ENCODE measurements at places on chromosomes 6 and 20. TPM values are rescaled to one million over a fixed set of nuclear protein-coding genes. Genes with fewer than 3 reads are reported as not detected.
A peak's percentile ranks its signal among the peaks of the same experiment; 100 is the strongest.

Gene GTSF1L
- not detected for total RNA-seq

Gene PTCRA
- not detected for total RNA-seq

Gene PI16
- not detected for total RNA-seq

Gene TINAG
- not detected for total RNA-seq

Gene ZNF335
- total RNA-seq = 27.0 TPM

Gene TNF
- 92.5 TPM for total RNA-seq

Gene POM121L2
- not detected for total RNA-seq

Gene BMP7
- total RNA-seq = not detected

Gene SESN1
- total RNA-seq = 23.3 TPM

Gene SIRPB1
- total RNA-seq = 0.83 TPM

Gene IL17F
- 0.76 TPM for total RNA-seq

Gene ATP9A
- 0.58 TPM for total RNA-seq

Gene KCNK15
- total RNA-seq = 0.25 TPM

Gene C20orf173
- not detected for total RNA-seq

Gene NKX2-4
- total RNA-seq = not detected

Gene FOXQ1
- total RNA-seq = not detected

Gene ETV7
- total RNA-seq = 0.51 TPM

Gene PREP
- 46.9 TPM for total RNA-seq

Gene C20orf144
- 0.29 TPM for total RNA-seq

Gene FAM83C
- total RNA-seq = not detected

GRCh38 chr20:50510706-50511542 lies 741 bp downstream of the PTPN1 start:
- DNase-seq = peak; percentile 37

DNA sequence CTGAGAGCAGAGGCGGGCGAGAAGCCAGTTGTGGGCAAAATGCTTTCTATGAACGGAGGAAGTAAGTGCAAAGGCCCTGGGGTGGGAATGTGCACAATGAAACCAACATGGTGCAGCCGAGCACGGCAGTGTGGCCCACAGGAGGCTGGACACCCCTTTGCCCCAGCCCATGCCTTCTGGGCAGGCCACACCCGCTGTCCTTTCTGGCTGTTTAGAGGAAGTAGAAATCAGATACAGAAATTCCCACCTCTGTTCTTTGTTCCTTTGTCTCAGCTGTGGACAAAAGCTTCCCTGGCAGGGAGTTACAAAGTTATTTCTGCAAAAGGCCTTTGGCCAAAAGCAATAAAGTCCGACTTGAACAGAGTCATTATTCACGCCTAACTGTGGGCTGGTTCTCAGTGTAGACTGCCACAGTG lies 11.9 kb downstream of the SULF2 start:
- DNase-seq = no peak

- DNase-seq = no peak
Observed at GRCh38 chr6:150580489-150580888, 19.2 kb upstream of the PLEKHG1 start.

DNA sequence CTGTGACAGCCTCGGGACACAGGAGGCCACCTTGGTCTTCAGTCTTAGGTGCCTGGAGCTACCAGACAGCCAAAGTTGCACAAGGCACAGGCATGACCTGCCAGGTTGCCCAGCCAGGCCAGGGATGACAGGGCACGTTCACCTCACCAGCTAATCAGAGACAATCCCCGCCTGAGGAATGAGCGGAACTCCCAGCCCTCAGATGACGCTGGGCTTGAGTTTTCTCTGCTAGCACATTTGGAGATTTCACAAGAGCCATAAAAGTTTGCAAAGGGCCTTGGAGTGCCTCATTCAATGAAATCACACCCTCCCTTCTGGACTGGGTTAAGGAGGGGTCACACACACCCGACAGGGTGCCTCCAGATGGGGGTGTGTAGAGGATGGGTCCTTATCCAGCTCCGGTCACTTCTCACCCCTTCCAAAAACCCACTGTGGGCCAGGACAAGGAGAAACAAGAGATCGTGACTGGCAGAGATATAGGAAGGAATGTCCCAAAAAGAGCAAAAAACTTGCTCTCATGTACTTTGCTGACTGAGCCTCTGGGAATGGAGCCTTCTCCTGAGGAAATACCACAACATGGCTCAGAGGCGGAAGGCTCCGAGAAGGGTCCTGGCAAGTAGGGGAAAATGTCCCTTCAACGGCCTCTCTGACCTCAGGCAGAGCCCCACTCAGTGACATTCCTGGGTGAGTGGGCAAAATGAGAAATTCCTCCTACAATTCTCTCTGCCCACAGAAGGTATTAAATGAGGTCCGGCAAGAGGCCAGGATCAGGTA lies 121.6 kb downstream of the ISM1 start:
- DNase-seq = no peak

DNA sequence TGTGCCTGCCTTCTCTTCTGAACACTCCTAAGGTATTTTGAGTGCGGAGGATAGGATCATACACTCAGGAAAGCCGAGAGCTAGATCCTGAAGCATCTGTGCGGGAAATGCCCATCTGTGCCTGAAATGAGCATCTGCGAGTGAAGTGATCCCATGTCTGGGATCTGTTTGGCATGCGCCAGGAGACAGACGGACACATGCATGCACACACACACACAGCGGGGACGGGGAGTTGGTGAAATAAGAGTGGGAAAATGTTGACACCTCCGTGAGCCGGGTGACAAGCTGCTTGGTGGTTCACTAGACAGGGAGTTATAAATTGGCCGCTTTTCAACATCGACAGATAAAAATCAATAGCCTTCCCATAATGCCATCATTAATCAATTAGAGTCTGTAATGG lies 13.8 kb downstream of the SYNJ2 start:
- DNase-seq = no peak

GRCh38 chr6:63714091-63714490 lies 78.5 kb downstream of the PHF3 start:
- no peak for DNase-seq

DNA sequence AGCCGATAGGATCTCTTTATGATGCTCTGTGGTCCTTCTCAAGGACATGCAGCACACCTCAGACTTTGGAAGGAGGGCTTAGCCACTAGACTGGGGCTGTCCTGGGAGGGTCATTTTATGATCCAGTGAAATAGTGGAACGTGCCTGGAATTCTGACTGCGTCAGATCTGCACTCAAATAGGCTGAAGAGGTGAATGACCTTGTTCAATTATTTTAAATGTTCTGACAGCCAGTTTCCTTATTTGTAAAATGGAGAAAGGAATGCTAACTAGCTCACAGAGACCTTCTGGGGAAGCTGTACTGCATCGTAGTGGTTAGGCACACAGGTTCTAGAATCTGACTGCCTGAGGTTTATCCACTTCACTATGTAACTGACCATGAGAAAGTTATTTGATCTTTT lies 587.5 kb downstream of the MAFB start:
- no peak for DNase-seq

GRCh38 chr6:68718385-68719073 lies 83.4 kb downstream of the ADGRB3 start:
- DNase-seq = no peak

- DNase-seq = no peak
Observed at GRCh38 chr6:147563472-147563871, 55.0 kb downstream of the SAMD5 start.

DNA sequence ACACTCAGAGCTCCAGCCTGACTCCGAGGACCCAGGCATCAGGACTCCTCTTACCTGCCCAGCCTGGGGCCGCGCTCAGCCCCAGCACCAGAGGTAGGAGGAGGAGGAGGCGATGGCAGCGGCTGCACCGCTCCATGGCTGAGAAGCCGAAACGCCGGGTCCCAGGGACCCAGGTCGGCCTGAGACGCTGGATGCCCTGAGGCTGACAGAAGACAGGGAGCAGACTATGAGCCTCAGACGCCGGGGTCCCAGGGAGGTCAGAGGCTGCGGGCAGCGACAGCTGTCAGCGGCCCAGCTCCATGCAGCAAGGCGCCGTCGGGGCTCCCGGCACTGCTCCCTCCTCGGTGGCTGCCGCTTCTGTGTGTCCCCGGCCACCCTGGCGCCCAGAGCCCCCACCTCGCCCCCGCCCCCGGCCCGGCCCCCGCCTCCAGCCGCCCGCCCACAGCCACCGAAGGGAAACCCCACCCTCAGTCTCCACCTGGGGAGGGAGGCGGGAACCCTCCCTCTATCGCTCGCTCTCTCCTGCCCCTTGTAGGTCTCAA lies at the start of gene COL11A2:
Gene COL11A2, minus strand, starts transcription at position 363 of the 542 bp plus-strand sequence. Its CDS starts 227 bp downstream, at position 136.
- no peak for DNase-seq

DNA sequence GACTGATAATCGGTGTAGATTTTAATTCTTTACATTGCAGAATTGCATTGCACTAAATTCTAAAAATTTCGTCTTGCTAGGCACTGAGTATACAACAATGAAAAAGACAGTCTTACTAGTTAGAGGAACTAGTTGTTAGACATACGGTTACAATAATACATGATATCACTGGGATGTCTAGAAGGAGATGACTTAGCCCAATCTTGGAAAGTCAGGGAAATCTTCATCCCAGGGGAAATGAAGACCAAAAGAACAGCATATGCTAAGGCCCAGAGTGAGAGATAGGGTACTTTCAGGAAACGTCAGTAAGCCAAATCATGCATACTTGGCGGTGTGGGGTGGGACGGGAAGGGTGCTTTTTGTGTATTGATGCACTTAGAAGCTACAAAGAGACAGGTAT lies 901 bp downstream of the CEP57L1 start:
- peak; percentile 10 for DNase-seq

DNA sequence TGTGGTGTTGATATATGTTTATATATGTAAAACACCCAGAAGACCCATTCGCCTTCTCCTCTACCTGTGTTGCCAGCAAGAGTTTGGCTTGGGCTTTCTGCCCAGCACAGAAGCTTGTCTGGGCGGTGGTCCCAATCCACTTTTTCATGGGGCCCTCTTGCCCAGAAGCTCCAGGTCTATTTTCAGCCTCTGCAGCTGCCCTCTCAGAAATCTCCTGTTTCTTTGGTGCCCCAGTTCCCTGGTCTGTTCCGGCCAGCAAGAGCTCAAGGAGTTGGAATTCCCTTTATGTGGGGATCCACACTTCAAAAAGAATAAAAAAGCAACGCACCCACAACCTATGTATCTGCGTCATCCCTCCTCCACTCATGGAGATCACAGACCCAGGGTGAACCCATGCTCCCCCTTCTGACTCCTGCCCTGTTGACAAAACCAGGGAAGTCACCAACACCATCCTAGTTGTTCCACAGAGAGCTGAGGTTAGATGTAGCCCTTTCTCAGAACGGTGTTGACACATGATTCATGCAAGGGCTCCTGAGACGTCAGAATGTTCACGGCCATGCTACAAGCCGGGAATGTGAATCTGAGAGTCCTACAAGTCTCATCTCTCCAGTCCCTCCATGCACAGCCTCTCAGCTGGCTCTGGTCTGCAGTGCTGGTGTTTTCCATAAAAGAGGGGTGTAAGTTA lies 156.8 kb upstream of the RIN2 start:
- no peak for DNase-seq

DNA sequence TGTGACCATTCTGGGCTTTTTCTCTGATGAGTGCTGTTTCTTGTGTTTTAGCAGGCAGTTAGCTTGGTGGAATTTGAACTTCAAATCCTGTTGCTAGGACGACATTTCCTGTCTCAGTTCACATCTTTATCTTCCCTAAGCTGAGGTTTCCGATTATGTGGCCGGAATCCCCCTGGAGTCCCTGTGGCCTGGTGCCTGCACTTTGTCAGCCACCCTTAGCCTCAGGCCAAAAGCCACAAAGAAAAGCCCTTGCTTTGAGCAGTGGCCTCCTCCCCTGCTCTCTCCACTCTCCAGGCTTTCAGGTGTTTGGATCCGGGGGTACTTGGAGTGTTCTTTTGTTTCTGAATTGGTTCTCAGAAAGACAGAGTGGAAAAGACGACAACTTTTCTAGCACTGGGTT lies 59.9 kb upstream of the PMEPA1 start:
- no peak for DNase-seq

- no peak for DNase-seq
Observed at GRCh38 chr20:22402550-22402949, 181.8 kb downstream of the FOXA2 start.

DNA sequence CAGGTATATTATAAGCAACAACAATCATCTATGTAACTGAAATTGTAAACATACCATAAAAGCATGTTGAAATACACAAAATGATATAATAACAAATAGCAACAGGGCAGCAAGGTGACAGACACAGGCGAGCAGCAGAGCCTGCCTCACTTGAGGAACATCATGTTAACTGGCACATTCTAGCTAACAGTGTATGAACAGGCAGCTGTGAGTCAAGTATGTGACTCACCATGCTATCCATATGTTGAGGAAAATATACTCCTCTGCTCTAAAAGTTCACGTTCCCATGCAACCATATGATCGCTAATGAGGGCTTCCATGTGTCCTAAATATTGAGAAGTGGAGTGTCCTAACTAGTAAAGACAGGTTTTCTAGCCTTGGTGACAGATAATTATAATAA lies 18.4 kb downstream of the SERAC1 start:
- no peak for DNase-seq

GRCh38 chr6:76264468-76264867 lies 192.0 kb upstream of the IMPG1 start:
- no peak for DNase-seq

GRCh38 chr6:7138921-7139358 lies 31.2 kb downstream of the RREB1 start:
- peak; percentile 61 for DNase-seq

DNA sequence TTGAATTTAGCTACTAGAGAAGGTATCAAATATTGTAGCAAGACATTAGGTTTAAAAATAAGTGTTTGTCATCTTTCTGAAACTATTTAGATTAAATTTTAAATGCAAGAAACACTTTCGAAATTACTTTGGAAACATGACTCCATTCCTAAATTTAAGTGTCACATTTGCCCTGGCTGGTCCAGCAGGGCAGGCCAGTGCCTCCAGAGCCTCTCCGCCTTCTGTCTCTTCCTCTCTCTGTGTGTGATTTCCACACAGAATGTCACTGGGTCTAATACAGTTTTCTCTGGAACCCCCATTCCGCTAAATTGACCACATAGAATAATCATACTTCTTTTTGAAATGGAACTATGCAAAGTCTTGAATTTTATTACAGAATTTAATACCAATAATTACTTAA lies 111.5 kb downstream of the SOBP start:
- DNase-seq = no peak

- no peak for DNase-seq
Observed at GRCh38 chr20:63831993-63832686, 1.1 kb upstream of the ZBTB46 start.

DNA sequence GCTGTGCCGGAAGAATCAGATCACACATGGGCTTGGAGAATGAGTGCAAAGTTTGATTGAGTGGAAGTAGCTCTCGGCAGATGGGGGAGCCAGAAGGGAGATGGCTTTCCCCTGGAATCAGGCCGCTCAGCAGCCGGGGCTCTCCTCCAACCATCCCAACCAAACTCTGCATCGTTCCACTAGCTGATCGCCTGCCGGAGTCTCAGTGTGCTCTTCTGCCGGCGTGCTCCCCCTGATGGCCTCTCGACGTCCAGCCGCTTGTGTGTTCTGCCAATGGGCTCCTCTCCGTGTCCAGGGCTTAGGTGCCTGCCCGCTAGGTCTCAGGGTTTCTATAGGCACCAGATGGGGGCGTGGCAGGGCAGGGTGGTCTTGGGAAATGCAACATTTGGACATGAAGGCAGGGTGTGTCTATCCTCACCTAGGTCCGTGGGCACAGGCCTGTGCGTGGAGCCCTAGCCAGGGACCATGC lies 4.9 kb upstream of the BIRC7 start:
- DNase-seq = no peak
